ENCODE measurements at places on chromosomes 7 and 10.

GRCh38 chr7:148699782-148700629, 1.3 kb downstream of the CUL1 start:
- DNase-seq, result no peak

DNA sequence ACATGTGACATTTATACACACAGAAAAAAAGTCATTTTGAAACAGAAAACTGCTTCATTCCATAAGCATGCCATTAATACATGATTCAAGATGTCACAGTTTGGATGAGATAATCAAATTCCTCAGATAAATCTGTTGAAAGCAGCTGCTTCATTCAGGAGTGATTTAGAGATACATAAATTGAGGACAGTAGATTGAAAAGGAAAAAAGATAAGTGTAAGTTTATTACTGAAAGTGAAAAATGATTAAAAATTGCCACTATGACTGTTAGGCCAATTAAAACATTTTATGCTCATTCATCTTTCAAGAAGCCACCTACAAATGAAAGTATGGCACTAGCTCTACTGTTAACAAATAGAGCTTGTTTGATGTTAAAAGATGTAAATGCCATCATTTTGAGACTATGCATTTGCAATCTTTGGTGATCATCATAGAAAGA, 136.9 kb upstream of the CDK6 start:
- no peak for DNase-seq

DNA sequence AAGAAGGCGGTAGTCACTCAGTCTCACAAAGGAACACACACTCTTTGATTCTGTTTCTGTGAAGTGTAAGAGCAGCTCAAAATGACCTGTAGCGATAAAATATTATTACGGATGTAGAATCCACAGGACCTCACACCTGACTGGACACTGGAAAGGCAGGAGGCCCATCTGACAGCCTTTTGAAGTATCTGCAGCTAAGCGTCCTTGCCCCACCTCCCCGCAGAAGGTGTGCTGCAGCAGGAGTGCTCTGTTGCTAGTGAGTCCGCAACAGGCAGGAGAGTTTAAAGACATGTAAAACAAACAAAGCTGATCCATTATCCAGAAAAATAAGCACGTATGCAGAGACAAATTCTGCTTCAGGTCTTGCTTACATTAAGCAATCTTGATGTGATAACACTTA, 355.5 kb downstream of the GPR158 start:
- no peak for DNase-seq

GRCh38 chr10:43137717-43138020, 576 bp upstream of the CSGALNACT2 start:
- no peak for DNase-seq

GRCh38 chr7:117582219-117582704, 102.4 kb downstream of the CFTR start:
- DNase-seq, result no peak

GRCh38 chr7:111080495-111081105, 10.3 kb upstream of the LRRN3 start:
- DNase-seq, result no peak

DNA sequence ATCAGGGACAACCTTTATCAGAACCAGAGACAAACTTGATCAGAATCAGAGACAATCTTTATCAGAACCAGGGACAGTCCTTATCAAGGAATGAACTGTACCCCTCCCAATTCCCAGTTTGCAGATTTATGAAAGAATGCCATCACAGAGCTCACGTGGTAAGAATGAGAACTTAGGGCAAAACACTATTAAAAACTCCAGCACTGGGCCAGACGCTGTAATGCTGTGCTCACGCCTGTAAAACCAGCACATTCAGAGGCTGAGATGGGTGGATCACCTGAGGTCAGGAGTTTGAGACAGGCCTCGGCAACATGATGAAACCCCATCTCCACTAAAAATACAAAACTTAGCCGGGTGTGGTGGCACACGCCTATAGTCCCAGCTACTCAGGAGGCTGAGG, 85.1 kb upstream of the TNRC18 start:
- no peak for DNase-seq

DNA sequence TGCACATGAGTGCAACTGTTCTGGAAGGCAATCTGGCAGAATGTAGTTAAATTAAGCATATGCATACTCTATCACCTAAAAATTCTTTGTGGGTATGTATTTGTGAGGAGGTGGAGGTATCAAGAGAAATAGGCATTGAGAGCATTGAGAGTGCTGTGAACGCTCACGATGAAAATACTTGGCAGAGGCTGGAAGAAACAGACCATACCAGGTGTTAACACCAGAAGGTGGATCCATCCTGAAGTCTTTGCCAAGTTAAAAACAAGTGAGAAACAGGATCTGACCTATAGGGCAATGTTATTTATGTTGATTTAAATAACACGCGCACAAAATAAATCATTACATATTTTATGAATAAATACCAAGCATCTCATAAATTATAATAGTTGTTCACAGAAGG, 311.6 kb downstream of the PCLO start:
- DNase-seq, result no peak

DNA sequence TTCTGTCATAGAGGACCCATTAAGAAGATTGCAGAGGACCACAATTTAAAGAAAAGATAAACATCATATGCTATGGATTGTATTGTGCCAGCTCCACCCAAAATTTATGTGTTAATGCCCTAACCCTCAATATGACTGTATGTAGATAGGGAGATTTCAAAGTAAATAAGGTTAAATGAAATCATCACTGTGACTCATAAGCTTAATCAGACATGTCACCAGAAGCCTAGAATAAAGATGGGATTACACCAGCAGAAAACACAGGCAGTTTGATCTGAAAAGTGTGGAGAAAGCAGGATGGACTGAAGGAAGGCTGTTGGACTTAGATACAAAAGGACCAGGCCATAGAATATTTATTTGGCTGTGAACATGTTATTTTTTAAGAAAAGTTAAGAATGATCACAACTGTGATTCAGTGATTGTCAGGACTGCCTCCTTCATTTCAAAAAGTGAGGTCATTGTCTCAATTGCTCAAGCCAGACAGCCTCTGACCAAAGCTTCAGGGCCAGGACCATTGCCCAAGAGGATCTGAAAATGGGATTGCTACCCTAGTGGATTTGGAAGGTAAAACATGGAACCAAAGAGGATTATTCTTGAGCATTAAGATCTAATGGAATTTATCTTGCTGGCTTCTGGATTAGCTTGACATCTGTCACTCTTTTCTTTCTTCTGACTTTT, 270.8 kb upstream of the POM121L12 start:
- no peak for DNase-seq

- no peak for DNase-seq
These were observed 44.6 kb downstream of the WDR37 start for GRCh38 chr10:1100691-1101368.

GRCh38 chr10:110348336-110348735, 43.6 kb upstream of the SMNDC1 start:
- DNase-seq, result no peak

DNA sequence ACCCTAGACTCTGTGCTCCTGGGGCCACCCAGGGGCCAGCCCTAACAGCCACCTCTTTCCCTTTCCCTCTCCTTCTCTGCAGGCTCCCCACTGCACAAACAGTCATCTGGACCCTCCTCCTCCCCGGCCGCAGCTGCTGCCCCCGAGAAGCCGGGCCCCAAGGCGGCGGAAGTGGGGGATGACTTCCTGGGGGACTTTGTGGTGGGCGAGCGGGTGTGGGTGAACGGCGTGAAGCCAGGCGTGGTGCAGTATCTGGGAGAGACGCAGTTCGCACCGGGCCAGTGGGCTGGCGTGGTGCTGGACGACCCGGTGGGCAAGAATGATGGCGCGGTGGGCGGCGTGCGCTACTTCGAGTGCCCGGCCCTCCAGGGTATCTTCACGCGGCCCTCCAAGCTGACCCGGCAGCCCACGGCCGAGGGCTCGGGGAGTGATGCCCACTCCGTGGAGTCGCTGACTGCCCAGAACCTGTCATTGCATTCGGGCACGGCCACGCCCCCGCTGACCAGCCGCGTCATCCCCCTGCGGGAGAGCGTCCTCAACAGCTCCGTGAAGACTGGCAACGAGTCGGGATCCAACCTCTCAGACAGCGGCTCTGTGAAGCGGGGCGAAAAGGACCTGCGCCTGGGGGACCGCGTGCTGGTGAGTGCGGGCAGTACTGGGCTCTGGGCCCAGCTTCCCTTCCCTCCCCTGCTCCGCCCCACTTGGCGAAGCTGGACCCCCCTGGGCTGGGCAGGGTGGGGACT, 49.3 kb downstream of the CLIP2 start:
- DNase-seq, result no peak

GRCh38 chr10:36766415-36766810, 359.0 kb upstream of the ANKRD30A start:
- no peak for DNase-seq

DNA sequence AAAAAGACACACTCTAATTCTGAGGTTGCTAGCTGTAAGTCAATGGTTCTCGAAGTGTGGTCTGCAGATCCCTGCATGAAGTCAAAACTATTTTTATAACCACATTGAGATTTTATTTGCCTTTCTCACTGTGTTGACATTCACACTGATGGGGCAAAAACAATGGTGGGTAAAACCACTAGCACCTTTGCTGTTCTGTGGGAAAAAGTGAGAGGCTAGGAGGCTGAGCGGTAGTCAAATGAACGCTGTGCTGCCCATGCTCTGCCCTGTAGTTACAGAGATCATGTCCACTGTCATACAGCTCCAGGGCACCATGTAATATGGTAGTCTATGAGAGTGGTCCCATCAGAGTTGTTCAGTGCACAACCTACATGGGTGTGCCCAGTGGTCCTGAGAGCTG, 21.6 kb upstream of the PDCD4 start:
- DNase-seq, result no peak

- DNase-seq, result no peak
These were observed 322.8 kb upstream of the ANKRD30A start for GRCh38 chr10:36802490-36803153.

DNA sequence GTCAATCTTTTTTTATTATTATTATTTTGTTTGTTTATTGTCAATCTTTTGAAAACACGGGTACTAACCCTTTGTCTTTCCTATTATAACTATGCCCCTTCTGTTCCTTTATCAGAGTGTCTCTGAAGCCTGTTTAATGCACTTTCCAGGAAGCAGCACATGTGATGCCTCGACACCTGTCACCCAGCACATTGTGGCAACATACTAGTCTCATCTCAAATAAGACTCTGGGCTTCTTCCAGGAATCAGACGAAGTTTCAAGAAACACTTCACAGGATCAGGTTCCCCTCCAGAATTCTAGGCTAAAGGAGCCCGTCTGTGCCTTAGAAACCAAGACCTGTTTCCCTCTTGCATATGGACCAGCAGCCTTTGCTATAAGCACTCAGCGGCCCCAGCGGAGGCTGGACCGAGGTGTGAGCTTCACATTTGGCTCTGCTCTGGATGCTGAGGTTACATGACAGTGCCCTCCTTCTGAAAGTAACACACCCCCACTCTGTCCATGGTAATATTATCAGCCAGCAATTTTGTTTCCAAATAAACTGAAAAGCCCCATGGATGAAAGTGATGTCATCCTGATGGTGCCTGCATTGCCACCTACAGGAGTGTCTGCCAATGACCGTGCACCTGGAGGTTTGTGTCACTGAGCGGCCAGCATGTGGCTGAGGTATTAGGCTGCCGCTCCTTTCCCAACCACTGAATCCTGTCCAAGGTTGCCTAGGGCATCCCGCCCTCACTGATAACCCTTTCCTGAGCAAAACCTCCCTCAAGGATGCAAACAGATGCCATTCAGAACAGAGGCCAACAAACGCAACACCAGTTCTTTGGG, 38.1 kb downstream of the MKI67 start:
- no peak for DNase-seq

- DNase-seq, result no peak
These were observed 138.4 kb downstream of the PAXIP1 start for GRCh38 chr7:154864523-154864891.

- DNase-seq, result no peak
These were observed 25.2 kb downstream of the CNPY1 start for GRCh38 chr7:155521007-155521742.

GRCh38 chr10:132149917-132150316, 36.8 kb upstream of the DPYSL4 start:
- no peak for DNase-seq

DNA sequence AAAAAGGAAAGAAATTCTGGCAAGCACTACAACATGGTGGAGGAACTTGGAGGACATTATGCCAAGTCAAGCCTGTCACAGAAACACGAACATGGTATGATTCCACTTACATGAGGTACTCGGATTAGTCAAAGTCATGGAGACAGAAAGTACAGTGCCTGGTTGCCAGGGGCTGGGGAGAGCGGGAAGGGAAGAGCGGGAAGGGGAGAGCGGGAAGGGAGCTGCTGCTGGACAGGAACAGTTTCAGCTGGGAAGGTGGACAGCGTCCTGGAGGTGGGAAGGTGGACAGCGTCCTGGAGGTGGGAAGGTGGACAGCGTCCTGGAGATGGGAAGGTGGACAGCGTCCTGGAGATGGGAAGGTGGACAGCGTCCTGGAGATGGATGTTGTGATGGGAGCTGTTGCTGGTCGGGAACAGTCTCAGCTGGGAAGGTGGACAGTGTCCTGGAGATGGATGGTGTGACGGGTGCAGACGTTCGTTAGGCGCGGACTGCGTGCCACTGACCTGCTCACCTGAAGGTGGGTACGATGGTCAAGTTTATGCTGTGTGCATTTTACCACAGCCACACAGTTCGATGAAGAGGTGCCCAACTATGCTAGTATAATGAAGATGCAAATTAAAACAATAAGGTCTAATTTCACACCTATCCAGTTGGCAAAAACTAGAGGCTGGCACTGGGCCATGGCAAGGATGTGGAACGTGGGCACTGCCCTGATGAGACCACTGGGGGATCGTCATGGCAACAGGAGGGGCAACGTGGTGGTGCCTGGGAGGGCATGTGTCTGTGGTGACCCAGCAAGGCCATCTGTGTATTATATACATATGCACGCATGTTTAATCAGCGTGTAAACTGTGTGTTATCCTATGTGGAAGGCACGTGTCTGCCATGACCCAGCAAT, 103.8 kb downstream of the NKX6-2 start:
- no peak for DNase-seq

- DNase-seq, result no peak
These were observed 34.1 kb downstream of the CHST3 start for GRCh38 chr10:71998119-71998839.

- no peak for DNase-seq
These were observed 100.9 kb downstream of the LHPP start for GRCh38 chr10:124562425-124563060.

DNA sequence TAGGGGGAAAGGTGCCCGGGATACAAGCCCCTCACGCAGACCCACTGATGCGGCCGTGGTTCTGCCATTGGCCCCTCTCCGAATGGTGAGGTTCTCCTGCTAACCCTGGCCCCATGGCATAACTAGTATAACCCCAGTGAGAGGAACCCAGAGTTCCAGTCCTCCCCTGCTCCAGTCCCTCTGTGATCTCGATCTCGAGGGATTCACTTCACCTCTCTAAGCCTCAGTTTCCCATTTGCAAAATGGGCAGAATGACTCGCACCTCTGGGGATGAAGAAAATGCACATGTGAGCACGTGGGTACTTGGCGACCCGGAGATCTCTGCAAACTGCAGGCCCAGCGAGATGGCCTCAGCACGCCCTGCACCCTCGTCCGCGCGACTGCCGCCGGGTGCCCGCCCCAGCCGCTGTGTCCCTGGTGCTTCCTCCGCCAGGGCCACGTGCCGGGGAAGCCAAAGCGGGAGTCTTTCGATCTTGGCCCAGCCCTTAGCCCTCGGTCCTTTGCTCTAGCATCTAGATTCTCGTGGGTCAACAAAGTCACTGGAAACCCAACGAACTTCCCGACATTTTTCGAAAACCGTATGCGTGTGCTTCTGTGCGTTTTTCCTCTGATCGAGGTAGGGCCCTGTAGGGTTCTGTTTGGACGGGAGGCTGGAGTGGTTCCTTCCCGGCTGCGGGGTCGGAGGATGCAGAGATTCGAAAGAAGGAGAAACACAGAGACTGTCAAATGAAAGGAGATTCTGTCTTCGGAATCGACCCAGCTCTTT, 169.8 kb downstream of the UBE2H start:
- no peak for DNase-seq

Data from cortex of kidney (tissue), 1 donor.